ENCODE measurements at places on chromosomes 5 and 9.

DNA sequence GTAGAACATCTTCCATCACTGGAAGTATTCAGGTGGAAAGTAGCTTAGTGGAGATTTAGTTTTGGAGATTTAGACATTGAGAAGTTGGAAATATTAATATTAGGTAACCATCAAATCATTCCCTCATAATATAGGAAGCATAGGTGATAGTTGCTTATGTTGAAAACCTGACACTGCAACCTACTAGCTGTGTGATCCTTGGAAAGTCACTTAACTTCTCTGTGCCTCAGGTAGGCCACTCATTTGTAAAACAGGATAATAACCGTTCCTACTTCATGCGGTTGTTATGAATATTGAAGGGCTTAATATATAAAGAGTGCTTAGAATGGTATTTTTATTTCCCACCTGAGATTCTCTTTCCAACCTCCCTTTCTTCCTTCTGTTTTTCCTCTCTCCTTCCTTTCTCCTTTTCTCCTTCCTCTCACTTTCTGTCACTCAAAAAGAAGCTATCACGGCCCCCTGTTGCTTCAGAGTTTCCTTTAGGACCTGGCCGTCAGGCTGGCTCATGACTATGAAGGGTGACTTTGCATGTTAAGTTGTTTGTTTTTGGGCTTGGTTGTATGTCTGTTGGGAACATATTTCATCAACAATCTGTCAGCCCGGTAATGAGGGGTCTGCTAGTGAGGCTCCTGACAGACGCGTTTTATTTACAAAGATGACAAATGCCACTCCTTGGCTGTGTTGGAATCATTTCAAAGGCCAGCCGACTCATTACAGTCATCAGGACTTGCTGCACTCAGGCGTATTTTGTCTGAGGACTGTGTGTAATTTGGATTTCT, 31.0 kb downstream of the DOCK2 start:
- peak; percentile 18 for DNase-seq

GRCh38 chr5:172973931-172974330, 9.6 kb upstream of the ATP6V0E1 start:
- DNase-seq, result no peak

DNA sequence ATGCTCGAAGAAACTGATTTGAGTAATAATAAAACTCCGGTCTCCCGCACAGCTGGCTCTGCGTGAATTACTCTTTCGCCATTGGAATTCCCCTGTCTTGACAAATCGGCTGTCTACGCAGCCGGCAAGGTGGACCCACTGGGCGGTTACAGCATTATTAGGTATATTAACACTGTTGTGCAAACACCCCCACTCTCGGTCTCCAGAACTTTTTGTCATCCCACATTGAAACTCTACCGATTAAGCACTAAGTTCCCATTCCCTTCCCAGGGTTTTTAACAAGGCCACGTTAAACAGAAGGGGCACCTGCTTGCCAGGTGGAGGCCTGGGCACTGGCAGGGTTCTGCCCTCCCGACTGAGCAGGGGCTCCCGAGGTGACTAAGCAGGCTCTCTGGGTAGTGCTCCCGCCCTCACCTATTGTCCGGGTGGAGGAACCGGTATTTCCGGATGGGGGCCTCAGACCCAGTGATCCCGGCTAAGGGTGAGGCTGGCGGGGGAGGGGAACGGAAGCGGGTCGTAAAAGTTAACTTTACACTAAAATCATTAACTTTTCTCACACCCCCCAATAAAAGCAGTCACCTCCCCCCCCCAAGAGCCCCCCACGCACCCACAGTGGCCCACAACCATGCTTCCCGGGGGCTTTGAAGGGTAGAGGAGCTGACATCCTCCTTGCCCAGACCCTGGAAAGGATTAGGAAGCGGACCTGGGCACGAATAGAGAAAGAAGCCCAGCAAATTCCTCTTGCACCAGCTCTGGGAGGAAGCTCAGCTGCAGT, 53.5 kb upstream of the TJP2 start:
- DNase-seq, result peak; percentile 41

DNA sequence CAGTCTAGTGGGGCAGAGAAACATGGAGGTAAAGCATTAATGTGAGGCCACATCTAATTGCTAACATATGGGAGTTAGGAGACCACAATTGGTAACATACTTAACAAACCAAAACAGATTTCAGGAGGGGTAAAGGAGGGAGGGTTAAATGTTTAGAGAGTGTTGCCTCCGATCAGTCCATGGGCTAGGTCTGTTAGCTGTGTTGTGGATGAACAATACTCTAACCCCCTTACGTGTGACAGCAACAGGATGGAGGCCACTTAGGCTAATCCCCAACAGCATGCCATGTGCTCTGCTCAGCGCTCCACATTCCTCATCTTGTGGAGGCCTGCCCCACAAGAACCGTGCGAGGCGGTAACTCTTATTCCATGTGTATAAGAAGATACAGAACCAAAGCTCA, 167.0 kb downstream of the CRB2 start:
- DNase-seq, result no peak

DNA sequence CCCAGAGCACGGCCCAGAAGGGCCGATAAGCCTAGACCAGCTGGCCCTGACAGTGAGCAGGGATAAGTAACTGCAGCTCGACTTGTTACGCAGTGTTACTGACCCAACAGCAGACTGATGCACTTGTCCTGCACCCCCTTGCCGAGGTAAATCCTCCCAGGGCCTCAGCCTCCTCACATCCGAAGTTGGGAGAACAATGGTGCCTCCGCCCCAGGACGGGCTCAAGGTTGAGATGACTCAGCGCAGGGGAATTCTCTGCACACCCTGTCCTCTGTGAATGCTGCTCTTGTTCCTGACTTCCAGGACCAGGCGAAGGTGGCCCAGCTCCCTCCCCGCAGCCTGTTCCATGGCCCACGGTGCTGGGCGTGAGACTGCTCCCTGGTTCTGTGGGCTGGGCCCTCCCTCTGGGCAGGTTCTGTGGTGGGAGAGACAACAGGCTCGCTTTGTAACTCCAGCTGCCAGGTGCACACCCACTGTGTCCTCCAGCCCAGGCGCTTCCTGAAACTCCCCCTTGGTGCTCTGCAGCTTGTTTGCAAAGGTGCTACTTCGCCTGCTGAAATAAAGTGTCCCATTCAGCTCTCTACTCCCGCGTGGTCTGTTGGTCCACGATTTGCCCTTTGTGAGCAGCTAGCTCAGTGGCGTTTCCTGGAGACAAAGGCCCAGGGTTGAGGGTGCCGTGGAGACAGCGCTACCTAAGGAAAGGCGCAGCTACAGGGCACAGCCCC, 40.1 kb upstream of the SLC6A19 start:
- DNase-seq, result no peak

DNA sequence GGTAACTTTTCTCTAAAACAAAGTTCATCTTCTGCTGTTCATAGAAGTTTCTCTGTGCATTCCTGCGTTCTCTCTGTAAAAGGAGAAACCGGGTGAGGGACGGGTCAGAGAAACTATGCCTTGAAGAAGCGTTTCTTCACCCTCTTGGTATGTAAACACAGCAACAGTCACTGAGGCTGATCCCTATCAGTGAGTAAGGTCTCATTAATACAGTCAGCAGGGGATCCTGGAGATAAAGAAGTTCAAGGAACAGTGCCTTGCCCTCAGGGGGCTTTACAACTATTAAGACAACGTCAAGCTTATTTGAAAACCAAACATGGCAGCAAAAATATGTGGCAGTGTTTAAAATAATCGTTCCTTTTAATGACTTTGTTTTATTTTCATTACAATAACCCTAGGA, 202.9 kb upstream of the IL12B start:
- no peak for DNase-seq

- no peak for DNase-seq
Observed at GRCh38 chr5:72121780-72122445, 14.6 kb downstream of the MAP1B start.

GRCh38 chr9:129006328-129007034, 21.6 kb downstream of the SH3GLB2 start:
- peak; percentile 90 for DNase-seq

DNA sequence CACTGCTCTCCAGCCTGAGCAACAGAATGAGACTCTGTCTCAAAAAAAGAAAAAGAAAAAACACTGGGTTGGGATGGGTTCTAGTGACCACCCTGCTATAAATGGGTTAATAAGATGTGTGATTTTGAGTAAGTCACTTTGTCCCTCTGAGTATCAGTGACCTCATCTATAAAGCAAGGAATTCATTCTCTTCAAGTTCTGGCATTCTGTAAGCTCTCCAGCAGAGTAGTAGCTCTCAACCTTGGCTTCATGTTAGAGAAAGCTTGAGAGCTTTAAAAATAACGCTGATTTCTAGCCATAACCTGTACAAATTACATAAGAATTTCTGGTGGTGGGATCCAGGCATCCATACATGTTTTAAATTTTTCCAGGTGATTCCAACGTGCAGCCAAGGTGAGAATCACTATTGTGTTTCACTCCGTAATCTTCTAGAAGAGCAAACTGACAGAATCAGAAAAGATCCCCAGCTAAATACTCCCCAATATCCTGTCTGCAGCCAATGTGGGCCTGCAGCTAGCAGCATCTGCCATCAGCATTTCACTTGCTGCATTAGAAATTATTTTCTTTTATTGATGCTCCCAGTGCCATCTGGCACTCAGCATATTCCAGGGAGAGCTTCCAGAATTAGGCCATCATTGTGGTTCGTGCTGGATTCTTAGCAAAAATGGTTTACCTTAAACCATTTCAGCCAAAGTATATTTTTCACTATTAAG, 109.4 kb downstream of the FEM1C start:
- DNase-seq, result no peak

DNA sequence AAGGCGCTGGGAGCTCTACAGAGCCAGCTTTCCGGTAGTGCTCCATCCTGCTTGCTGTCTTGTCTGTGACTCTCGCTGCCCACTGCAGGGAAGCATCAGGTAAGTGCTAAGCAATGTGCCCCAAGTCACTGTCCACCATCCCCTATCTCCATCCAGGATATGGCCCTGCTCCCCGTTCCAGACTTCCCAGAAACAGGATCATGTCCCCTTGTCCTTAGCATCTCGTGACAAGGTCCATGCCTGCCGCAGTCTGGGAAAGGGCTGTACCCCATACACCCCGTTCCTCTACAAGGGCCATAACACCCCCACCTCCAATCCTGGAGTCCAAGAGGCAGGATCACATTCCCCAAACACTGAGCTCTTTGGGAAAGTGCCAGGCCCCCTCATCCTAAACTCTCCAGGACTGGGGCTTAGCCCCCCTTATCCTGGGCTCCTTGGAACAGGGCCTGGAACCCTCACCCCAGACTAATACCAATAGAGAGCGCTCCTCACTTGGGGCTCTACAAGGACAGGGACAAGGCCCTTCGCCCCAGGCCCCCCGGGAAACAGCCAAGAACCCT, 566 bp downstream of the RPP25L start:
- DNase-seq, result no peak

DNA sequence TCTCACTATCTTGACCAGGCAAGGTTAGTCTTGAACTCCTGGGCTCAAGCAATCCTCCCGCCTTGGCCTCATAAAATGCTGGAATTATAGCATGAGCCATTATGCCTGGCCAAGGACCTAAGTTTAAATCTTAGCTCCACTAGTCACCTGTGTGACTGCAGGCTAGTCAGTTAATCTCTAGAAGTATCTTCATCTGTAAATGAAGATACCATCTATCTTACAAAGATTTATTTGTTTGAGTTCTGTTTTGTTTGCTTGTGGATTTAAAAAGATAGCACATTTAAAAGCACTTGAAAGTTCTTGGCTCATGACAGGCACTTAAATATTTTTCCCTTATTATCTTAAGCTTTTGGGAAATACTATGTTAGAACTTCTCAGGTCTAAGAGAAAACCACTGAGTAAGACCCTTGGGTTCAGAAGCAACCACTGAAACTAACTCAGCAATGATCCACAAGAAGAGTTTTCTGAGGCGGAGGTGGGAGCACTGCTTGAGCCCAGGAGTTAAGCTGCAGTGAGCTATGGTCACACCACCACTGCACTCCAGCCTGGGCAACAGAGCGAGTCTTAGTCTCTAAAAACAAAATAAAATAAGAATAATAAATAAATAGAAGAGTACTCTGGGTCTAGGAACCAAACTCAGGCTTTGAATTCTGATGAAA, 19.1 kb downstream of the TMEM245 start:
- no peak for DNase-seq

- DNase-seq, result no peak
Observed at GRCh38 chr5:115857057-115857479, 15.3 kb downstream of the AP3S1 start.

- DNase-seq, result peak; percentile 52
Observed at GRCh38 chr9:12774861-12775678, at the start of gene LURAP1L. Gene LURAP1L (plus strand): TSS chr9:12775020. CDS start chr9:12775716, 696 bp downstream.

GRCh38 chr5:177116631-177117373, 16.8 kb upstream of the NSD1 start:
- peak; percentile 94 for DNase-seq

DNA sequence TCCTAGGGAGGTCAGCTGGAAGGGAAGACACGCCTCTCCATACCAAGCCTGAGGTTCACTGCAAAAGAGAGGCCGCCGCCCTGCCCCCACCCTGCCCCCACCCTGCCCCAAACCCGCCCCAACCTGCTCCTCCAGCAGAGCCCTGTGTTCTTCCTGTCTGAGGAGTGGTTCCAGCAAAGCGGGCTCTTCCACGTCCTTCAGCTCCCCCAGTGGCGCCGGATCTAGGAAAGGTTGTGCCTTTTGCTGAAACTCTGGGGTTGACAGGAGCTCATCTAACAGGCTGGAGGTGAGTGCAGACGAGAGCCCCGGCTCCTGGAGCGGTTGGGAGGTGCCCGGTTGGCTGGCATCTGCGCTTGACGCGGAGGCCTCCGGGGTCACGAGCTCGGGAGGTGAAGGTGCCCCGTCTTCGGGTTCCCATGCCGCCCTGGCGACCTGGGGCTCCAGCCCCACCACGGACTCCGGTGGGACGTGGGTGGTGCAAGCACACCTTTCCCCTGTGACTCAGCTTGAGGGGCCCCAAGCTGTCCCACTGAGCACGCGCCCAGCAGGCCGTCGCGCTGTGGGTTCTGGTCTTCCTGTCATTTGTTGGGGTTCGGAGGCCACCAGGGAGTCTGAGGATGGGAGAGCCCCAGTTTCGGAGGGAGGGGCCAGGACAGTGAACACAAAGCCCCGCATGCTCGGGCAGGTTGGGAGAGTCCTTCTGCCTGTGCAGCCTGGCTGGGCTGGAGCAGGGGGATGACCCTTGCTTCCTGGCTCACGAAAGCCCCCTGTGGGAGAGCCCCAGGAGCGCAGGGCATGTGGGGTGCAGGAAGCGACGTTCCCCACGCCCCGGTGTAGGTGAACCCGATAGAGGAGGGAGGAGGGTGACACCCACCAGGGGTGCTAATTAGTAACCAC, 1467.1 kb downstream of the FOXD4L5 start:
- no peak for DNase-seq

GRCh38 chr5:81212211-81212751, 20.8 kb upstream of the CKMT2 start:
- no peak for DNase-seq
